Stimulated activated CD4-positive, alpha-beta T cell treated with anti-CD3 and anti-CD28 coated beads, Interleukin-2, amount 100 ng/mL, for 4 hours (primary cell): ENCODE measurements at places on chromosomes 7 and 10.
A peak's percentile ranks its signal among the peaks of the same experiment; 100 is the strongest.

DNA sequence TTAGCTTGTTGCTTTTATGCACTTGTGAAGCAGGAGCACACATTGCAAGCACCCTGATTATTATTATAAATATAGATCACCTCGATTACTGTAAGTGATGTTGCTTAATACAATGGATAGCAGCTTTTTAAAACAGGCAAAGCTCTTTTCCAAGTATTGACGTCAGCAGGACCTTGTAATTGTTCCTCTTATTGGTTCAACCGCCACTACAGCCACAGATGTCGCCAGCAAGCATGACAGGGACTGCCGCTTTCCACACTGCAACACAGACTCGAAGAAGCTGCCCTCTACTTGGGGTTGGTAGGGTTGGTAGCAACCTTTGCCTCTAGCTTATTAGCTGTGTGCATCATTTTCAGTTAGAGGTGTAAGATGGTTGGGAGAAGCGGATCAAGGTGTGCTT, 167.6 kb downstream of the ZNF365 start:
- no peak for DNase-seq

DNA sequence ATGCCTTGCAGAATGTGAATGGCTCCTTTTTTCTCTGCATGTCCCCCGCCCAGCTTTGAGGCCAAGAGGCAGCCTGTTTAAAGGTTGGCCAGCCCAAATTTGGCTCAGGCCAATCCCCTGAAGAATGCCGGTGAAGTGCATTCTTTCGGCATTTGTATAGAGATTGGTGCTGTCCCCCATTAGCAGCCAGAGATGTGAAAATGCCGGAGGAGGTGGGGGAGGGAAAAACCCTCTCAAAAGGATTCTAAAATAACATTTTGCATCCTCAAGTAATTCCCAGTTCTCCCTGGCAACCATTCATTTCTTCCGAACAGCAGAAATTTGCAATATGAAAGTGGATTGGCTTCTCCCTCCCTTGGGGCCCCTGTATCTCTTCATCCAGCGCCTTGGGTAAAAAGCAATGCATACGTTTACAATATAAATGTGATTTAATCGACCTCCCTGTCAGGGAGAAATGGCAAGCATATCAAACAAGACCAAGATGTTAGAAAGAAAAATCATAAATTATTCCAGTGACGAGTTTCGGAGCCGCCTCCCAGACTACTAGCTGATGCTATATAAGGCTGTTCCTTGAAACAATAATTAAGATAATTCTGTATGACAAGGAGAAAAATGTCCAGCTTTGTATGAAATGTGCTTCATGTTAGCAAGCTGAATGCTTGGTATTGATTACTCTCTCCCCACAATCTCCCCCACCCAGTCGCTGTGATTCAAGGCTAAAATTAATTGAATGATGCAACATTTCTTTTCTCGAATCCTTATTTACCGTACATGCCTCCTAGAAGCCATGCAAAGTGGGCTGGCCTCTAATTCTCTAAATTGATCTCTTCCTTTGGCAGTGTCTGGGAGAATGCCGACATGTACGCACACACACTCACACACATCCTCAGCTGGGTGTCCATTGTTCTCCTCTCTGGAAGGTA, 323.7 kb downstream of the RPS24 start:
- DNase-seq = no peak

- DNase-seq = no peak
Observed at GRCh38 chr10:73649876-73650536, 5.8 kb downstream of the SYNPO2L start.

DNA sequence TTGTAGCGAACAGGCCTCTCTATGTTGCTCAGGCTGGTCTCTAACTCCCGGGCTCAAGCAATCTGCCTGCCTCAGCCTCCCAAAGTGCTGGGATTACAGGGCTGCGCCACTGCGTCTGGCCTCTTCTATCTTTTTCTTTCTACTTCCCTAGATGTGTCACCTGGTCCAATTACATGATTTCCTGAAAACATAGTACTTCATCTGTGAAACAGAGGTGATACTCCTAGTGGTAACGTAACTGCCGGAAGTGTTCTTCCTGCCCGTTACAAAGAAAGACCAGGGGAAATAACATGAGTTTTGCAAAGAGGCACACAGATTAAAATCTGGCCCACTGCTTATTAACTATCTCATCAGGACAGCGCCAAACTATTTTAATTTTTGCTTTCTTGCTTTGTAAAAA, 18.4 kb upstream of the HGF start:
- no peak for DNase-seq

GRCh38 chr10:127299956-127300689, 103.7 kb upstream of the INSYN2A start:
- no peak for DNase-seq

DNA sequence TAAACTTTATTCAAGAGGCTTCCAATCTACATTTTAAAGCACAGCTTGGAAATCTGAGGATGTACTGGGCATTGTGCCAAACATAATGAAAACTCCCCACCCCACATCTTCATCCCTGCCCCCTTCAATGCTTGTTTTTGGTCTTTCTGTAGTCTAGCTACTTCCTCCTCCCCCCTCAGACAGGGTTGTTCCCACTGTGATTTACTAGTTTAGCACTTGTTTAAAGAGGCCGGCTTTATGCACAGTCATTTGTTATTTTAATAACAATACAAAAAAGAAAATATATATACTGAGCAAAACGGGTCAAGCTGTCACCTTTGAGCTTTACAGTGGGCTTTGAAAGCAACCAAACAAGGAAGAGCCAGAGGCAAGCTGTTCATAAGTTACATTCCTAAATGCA, 132.6 kb downstream of the CHRM2 start:
- no peak for DNase-seq

DNA sequence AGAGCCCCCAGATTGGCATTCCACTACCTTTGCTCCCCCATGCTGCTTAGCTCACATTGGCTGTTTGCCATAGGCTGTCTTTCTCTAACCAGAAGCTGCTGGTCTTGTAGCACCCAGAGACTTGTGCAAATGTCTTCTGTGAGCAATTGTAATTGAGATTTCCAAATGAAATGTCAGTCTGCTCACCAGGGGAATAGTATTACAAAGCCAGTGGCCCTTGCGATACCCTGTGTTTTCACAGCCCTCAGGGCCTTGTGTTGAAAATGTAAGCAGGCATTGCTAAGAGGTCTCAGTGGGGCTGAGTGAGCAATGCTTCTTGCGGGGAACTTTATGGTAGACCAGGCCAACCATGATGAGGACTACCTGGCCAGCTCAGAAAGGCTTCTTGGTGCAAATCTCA, 746.5 kb downstream of the LRMDA start:
- DNase-seq = no peak

- no peak for DNase-seq
Observed at GRCh38 chr10:76130892-76131291, 699.5 kb downstream of the LRMDA start.

DNA sequence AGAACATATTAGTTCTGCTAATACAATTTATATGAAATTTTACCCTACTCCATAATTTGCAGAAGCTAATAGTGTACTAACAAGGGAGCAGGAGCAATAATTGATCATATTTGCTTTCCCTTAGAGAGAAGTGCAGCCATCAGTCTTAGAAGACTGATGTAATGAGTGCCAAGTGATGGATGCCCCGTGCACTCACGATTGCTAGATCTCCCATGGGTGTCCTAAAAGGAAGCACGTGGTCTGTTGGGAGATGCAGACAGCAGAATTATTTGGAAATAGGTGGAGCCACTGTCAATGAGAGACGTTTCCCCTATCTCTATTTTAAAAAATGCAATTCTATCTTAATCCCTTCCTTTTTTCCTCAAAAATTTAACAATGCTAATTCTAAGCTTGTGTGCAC, 772.2 kb upstream of the C7orf33 start:
- no peak for DNase-seq

DNA sequence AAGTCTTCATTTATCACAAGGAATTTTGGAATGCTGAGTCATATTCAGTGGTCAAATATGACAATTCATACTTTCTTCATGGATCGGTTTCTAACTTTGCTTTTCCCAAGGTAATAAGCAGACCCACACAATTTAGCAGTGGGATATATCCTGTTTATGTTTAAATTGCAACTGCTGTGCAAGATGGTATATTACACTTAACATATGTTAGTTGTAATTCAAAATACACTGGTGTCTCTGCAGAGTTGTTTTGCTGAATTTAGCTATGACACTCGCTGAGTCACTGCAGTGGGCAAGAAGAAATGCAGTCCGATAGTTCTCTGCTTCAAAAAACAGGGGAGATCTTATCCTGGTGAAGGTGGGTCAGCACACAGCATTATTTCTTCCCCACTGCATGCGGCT, 194.8 kb upstream of the PTN start:
- DNase-seq = no peak

GRCh38 chr10:3248526-3249306, 76.1 kb upstream of the PITRM1 start:
- no peak for DNase-seq

DNA sequence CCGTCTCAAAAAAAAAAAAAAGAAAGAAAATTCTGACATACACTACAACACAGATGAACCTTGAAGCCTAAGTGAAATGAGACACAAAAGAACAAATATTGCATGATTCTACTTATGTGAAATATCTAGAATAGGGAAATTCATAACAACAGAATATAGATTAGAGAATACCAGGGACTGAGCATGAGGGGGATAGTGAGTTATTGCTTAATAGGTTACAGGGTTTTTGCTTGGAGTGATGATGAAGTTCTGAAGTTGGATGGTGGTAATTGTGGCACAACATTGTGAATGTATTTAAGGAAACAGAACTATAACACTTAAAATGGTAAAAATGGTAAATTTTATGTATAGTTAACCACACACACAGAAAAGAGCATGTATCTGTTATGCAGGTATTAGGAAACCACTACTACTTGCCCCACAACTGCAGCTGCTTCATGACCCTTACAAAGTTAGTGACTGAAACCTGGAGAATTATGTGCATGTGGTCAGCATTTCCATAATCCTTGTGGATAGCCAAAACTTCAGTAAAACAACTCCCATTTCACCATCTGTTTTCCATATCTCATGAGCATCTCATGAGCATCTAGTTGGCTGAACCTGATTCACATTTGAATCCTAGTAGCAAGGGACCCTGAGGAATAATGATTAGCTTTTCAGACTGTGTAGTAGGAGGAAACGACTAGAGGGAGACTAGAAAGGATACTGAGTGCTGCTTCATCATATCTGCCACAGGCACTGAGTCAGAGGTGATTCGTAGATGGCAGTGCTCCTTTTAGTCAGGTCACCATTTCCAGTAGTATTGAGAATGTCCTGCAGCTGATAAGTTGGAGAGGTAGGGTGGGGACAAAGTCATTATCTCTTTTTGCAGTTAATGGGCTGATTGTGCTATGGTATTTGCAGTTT, 26.3 kb downstream of the SAMD8 start:
- DNase-seq = peak; percentile 28

- DNase-seq = no peak
Observed at GRCh38 chr10:89846281-89846630, 144.9 kb downstream of the KIF20B start.

- DNase-seq = no peak
Observed at GRCh38 chr7:40492946-40493345, 358.1 kb downstream of the SUGCT start.

DNA sequence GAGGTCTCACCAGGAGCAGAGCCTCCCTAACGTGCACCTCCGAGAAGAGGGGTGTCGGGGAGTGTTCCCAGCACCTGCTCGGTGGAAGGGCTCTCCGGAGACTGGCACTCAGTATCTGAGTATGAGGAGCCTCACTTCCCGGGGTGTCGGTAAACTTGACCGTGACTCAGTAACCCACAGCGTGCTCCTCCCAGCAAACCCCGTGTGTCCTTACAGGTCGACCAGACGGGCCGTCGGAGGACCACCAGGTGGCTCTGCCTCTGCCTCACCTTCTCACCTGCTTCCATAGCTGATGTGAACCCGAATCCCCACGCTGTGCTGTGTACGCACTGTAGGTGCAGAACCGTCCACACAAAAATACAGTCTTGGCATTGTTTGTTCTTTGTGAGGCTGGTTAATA, 29.0 kb upstream of the KNDC1 start:
- DNase-seq = no peak

DNA sequence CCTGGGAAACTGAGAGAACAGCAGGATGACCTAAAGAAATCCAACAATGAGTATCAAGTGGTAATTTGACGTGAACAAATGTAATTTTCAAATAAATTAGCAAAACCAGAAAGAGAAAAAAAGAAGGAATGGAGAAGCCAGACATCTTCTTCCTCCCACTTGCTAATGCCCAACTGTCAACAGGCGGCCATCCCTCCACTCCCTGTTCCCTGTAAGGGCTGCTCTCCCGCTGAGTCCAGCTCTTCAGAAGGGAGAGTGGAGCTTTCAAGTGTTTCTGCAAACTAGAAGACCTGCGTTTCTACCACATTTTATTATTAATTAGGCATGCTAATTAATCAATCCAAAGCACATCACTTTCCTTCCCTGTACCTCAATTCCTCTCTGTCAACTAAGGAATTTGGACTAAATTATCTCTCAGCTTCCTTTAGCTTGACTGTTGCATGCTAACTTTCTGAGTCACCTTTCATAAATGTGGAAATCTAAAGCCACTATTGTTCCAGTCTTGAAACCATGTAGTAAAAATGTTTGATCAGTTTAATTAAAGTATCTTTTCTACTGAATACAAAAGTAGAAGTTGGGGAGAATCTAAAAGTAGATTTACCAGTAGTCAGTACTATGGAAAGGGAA, 48.4 kb upstream of the CUL1 start:
- no peak for DNase-seq

DNA sequence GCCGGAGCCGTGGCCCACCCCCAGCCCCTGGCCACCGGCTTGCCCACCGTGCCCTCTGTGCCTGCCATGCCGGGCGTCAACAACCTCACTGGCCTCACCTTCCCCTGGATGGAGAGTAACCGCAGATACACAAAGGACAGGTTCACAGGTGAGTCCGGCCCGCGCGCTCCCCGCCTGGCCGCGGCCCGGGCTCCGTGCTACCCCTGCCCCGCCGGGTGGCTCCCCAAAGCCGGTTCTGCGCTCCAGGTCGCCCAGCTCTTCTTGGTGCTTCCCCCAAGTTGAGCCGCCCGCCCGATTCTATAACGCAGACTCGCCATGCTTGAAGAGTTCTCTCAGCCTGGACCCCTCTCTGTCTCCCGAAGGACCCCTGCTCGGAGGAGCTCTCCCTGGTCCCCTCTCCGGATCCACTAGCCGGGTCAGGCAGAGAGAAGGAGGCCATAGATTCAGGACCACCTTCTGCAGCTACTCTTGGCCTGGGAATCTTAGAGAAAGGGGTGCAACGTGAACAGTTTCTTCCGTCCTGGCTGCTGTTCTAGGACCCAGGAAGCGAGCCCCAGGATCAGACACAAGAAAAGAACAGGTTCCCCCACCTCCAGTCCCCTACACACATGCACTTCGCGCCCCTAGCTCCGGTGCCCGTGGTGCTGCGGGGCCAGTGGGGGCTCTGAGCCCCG, 999 bp downstream of the TLX1 start:
- DNase-seq = no peak
